ENCODE measurements at places on chromosomes 7 and 10. TPM values are rescaled to one million over a fixed set of nuclear protein-coding genes. Genes with fewer than 3 reads are reported as not detected.

H2BK1 gene
- polyA plus RNA-seq: not detected

DGKI gene
- 0.28 TPM for polyA plus RNA-seq

LRRC18 gene
- polyA plus RNA-seq: not detected

FZD8 gene
- 0.25 TPM for polyA plus RNA-seq

CREB5 gene
- 0.64 TPM for polyA plus RNA-seq

IRF5 gene
- 4.3 TPM for polyA plus RNA-seq

OPALIN gene
- polyA plus RNA-seq: not detected

PRPS1L1 gene
- polyA plus RNA-seq: not detected

MTG1 gene
- polyA plus RNA-seq: 70.6 TPM

EPDR1 gene
- 12.7 TPM for polyA plus RNA-seq

LYZL1 gene
- not detected for polyA plus RNA-seq

MRC1 gene
- 33.6 TPM for polyA plus RNA-seq

TRA2A gene
- 13.7 TPM for polyA plus RNA-seq

IKZF5 gene
- 5.0 TPM for polyA plus RNA-seq

CALCR gene
- not detected for polyA plus RNA-seq

SPDYE16 gene
- 0.05 TPM for polyA plus RNA-seq
